Naive thymus-derived CD8-positive, alpha-beta T cell (primary cell): ENCODE measurements at places on chromosomes 12 and 14. TPM values are rescaled to one million over a fixed set of nuclear protein-coding genes. Genes with fewer than 3 reads are reported as not detected.

- no peak for DNase-seq
- no peak overlapping the region for H3K4me3 ChIP-seq
- H3K4me1 ChIP-seq, result no peaks in the 10 kb centered on the region
- H3K27me3 ChIP-seq, result peaks cover 9% of the 10 kb centered on the region
These were observed 18.5 kb downstream of the PIWIL1 start for GRCh38 chr12:130356222-130356621.

DNA sequence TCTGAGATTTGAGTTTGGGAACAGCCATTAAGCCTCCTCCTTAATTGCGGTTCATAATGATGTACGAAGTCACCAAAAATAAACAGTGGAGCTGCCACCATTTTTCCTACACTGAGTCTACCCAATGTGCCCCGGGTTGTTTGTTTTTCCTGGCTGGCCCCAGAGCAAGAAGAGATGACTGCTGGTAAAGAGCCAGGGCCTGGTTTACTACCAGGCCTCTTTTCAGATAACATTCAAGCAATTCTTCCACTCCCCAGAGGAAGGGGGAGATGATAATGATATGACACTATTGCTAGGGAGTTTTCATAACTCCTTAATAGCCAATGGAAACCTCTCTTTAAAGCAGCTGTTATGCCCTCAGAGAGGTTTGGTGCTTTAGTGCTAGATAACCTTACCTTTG lies 42.3 kb downstream of the BRAP start:
- H3K4me1 ChIP-seq, result no peaks in the 10 kb centered on the region
- no peak overlapping the region for H3K4me3 ChIP-seq
- no peak for DNase-seq
- peaks cover 14% of the 10 kb centered on the region for H3K36me3 ChIP-seq
- H3K27me3 ChIP-seq, result no peaks in the 10 kb centered on the region

- no peak overlapping the region for H3K4me3 ChIP-seq
- peak overlapping the region; percentile 34 for H3K27ac ChIP-seq
- H3K4me1 ChIP-seq, result peaks cover 20% of the 10 kb centered on the region
- peaks cover 57% of the 10 kb centered on the region for H3K36me3 ChIP-seq
These were observed 31.4 kb downstream of the PARP11 start for GRCh38 chr12:3841783-3842182.

DNA sequence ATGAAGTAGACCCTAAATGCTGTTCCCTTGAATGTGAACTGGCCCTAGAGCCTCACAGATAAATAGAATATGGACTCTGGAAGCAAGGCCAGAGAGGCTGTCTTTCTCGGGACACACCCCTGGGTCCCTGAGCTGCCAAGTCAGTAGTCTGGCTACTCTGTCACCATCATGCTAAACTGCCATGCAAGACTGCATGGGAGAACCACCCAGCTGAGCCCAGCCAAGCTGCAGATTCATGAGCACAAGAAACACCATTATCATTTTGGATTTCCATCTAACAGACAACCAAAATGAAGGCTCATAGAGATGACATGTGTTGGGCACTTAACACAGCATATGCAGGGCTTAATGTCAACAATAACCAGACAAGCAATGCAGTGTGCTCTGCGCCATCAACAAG lies 53.3 kb downstream of the CHGA start:
- H3K36me3 ChIP-seq, result peaks cover 34% of the 10 kb centered on the region
- DNase-seq, result no peak
- H3K27ac ChIP-seq, result no peak overlapping the region
- H3K27me3 ChIP-seq, result no peaks in the 10 kb centered on the region
- H3K4me3 ChIP-seq, result no peak overlapping the region
- H3K4me1 ChIP-seq, result peaks cover 15% of the 10 kb centered on the region

DNA sequence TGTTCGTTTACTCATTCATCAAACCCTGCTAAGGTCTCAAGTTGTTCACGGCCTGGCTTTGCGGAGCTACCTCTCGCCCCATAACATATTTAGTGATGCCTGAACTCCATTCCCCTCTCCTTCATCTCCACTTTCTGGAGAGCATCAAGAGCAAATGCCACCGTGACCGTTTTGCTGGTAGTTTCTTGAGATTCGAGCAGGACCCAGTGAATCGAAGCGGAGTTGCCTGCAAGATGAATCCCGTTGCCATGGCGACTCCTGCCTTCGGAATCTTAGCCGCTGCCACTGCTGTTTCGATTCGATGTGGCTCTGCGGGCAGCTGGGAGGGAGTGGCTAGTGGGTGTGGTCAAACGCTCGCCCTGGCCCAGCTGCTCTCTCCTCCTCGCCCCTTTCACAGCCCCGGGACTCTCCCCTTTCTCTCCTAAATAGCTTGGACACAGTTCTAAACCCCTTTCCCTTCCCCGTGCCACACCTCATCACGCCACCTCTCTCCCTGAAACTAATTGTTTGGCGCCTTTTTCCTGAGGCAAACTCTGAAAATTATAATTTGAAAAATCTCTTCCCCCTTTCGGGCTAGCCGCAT lies 1.4 kb downstream of the DAAM1 start:
- peaks cover 13% of the 10 kb centered on the region for H3K4me1 ChIP-seq
- H3K4me3 ChIP-seq, result peak overlapping the region; percentile 96
- peaks cover 11% of the 10 kb centered on the region for H3K27me3 ChIP-seq
- peak overlapping the region; percentile 93 for H3K27ac ChIP-seq
- H3K36me3 ChIP-seq, result no peaks in the 10 kb centered on the region
- DNase-seq, result peak; percentile 54

ULK1 gene
- polyA plus RNA-seq, result 0.68 TPM

GRCh38 chr12:113471619-113472171 lies at the start of gene LHX5:
Gene LHX5 (minus strand): TSS chr12:113471871. CDS start chr12:113471498, 373 bp downstream.
- no peaks in the 10 kb centered on the region for H3K36me3 ChIP-seq
- peaks cover 54% of the 10 kb centered on the region for H3K27me3 ChIP-seq
- H3K4me1 ChIP-seq, result peaks cover 10% of the 10 kb centered on the region
- H3K27ac ChIP-seq, result no peak within 1 kb of the TSS

- no peak for DNase-seq
- no peaks in the 10 kb centered on the region for H3K27me3 ChIP-seq
- no peaks in the 10 kb centered on the region for H3K36me3 ChIP-seq
- peak overlapping the region; percentile 94 for H3K27ac ChIP-seq
- peaks cover 30% of the 10 kb centered on the region for H3K4me1 ChIP-seq
These were observed 672 bp upstream of the SCFD1 start for GRCh38 chr14:30621354-30621939.

DNA sequence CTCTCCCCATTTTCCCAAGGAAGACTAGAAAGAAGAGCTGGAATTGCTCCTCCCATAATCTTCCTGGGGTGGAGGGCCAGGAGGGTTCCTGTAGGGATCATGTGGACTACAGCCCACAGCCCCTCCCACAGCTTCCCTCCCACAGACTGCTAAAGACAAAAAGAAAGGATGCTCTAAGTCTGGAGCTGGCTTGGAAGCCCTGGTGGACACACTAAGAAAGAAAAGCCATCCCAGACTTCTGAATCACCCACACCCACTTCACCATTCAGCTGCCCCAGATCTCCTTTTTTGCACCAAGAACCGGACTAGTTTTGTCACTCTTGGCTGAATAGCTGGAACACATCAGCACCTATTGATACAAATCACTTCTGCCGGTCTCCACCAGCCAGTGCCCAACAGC lies 56.8 kb upstream of the PLXNC1 start:
- no peaks in the 10 kb centered on the region for H3K4me1 ChIP-seq
- H3K27ac ChIP-seq, result no peak overlapping the region
- no peaks in the 10 kb centered on the region for H3K27me3 ChIP-seq
- no peaks in the 10 kb centered on the region for H3K36me3 ChIP-seq
- DNase-seq, result no peak

DNA sequence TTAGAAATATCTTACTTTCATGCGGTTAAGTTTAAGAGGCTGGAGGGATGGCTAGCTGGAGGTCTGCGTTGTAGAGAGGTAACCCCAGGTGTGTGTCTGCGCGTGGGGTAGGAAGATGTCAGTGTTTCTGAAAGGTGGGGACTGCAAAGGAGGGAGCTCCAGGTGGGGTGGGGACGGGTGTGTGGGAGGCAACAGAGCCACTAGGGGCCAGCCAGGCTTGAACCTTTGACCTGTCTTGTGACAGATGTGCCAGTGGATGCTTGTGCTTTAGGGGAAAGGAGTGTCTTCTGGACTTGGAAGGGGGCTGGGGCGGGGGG lies 841 bp downstream of the GLI1 start:
- H3K27me3 ChIP-seq, result no peaks in the 10 kb centered on the region
- DNase-seq, result peak; percentile 36
- no peaks in the 10 kb centered on the region for H3K36me3 ChIP-seq

DNA sequence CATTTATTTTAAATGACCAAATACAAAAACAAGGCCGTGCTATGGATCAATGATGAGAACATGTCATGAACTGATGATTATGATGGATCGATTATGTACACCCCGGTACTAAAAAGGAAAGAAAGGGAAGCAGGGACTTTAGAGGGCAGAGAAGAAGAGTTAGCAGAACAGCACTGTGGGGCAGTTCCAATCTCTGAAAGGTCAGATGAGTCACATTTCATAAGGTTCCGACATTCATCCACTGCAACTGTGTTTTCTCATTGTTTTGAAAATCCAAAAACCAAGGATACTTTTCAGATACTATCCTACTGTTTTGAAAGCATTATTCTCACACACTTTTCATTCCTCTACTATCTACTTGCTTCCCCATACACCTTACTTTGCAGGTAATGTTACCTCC lies 169.3 kb downstream of the STXBP6 start:
- no peak overlapping the region for H3K4me3 ChIP-seq
- peaks cover 4% of the 10 kb centered on the region for H3K27me3 ChIP-seq
- no peaks in the 10 kb centered on the region for H3K36me3 ChIP-seq
- peaks cover 2% of the 10 kb centered on the region for H3K4me1 ChIP-seq
